ENCODE measurements at places on chromosomes 16 and 17. TPM values are rescaled to one million over a fixed set of nuclear protein-coding genes. Genes with fewer than 3 reads are reported as not detected.

DNA sequence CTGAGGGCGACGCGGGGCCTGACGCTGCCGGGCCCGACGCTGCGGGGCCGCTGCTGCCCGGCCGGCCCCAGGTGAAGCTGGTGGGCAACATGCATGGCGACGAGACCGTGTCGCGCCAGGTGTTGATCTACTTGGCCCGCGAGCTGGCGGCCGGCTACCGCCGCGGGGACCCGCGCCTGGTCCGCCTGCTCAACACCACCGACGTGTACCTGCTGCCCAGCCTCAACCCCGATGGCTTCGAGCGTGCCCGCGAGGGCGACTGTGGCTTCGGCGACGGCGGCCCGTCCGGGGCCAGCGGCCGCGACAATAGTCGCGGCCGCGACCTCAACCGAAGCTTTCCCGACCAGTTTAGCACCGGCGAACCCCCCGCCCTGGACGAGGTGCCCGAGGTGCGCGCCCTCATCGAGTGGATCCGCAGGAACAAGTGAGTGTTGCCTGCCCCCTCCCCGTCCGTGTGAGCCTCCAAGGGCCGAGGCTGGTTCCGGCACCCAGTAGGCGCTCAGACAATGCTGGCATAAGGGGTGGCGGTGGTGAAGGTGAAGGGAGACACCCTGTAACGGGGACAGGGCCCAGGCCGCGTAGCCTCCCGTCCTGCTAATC is 676 bp downstream of the CPD start:
- no peak for DNase-seq

OR1F1 gene
- total RNA-seq: not detected

GRCh38 chr17:77666881-77667395 is 291.6 kb upstream of the TNRC6C start:
- no peak for DNase-seq

GRCh38 chr17:43769426-43769825 is 9.4 kb downstream of the DUSP3 start:
- no peak for DNase-seq

DNA sequence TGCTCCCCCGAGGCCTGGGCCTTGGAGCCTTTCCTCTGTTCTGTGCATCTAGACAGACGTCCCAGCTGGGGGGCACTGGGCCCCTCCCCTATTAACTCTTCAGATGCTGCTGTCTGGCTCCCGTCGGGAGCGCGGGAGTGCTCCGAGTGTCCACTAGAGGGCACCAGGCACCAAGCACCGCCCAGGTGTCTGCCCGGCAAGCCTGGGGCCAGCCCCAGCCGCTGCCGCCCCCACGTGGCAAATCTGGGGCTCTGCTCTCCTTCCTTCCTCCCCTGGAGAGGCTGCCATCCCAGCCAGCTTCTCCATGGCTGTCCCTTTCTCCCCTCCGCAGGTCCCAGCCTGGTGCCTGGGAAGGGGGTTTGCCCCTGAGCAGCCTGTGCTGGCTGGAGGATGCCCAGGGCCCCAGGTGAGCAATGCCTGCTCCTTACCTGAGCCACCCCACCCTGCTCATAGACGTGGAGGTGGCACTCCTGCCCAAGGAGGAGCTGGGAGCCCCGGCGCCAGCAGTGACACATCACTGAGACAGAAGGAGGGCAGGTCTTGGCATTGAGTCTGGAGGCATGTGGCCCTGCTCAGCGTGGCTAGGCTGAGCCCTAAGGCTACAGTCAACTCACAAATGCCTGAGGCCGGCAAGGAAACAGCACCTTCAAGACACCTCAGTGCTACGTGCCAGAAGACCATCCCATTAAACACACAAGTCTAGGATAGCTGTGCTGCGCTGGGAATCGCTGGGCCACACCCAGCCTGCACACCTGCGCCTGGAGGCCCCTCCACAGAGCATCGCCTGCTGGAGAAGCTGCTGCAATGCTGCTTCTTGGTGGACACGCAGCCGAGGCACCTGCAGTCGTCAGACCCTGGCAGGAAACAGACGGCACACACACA is 19.7 kb downstream of the TMEM235 start:
- peak; percentile 70 for DNase-seq

GRCh38 chr16:17963185-17963836 is 373.2 kb downstream of the NPIPA8 start:
- DNase-seq: no peak

DNA sequence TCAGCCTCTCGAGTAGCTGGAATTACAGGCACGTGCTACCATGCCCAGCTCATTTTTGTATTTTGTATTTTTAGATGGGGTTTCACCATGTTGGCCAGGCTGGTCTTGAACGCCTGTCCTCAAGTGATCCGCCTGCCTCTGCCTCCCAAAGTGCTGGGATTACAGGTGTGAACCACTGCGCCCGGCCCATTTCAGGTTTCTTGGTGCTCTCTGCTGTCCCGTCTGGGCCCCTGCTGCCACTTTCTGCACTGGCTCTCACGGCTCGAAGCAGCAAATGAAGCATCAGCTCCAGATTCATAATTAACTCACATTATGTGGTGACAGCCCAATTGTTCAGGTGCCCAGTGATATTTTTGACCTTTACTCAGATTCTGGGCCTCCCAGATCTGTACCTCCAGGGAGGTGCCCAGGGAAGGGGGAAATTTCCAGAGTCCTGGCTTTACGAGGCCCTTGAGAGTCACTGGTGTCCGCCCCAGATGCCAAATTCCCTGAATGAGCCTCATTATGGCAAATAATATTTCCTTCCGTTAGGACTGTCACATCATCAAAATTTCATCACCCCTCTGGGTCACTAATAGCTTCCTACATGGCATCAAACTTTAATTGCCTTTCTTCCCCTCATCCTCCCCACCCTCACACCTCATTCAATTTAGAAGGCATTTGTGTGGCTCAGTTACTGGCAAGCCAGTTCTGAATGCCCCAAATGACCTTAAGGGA is 9.0 kb downstream of the SDK2 start:
- no peak for DNase-seq

GRCh38 chr16:22304411-22304810 is 7.2 kb downstream of the POLR3E start:
- no peak for DNase-seq

GRCh38 chr17:3882276-3882675 is 10.6 kb downstream of the CAMKK1 start:
- no peak for DNase-seq
